Sigmoid colon (tissue), 7 donors: ENCODE measurements at places on chromosomes 5 and 9. TPM values are rescaled to one million over a fixed set of nuclear protein-coding genes. Genes with fewer than 3 reads are reported as not detected.

GRCh38 chr5:13866792-13867191, 77.7 kb downstream of the DNAH5 start:
- DNase-seq: no peak

Gene PCDHGA3
- 4.4 TPM for total RNA-seq

Gene MARCOL
- total RNA-seq: 1.8 TPM

Gene TMEM252
- total RNA-seq: not detected

Gene FGF10
- 44.9 TPM for total RNA-seq

DNA sequence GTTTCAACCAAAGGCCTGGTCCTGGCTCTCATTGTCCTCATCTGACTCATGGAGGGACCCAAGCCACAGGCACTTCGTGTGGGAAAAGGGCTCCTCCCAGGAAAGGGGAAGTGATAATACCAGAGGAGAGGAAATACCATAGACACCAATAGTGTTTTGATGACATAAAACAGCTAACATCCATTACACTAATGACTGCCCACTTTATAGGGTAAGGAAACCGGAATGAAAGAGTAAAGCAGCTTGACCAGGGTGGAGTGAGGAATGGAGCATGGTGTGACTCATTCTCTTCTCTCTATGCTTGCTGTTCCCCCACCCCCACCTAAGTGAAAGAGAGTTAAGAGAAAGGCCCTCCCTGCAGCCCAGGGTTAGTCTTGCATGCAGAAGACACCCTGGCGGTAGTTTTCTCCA, 67.4 kb upstream of the HRH2 start:
- no peak for DNase-seq

Gene NPR2
- total RNA-seq: 26.6 TPM

Gene MELK
- 1.2 TPM for total RNA-seq

Gene SHC3
- 2.3 TPM for total RNA-seq
